ENCODE measurements at places on chromosomes 12 and 14.

DNA sequence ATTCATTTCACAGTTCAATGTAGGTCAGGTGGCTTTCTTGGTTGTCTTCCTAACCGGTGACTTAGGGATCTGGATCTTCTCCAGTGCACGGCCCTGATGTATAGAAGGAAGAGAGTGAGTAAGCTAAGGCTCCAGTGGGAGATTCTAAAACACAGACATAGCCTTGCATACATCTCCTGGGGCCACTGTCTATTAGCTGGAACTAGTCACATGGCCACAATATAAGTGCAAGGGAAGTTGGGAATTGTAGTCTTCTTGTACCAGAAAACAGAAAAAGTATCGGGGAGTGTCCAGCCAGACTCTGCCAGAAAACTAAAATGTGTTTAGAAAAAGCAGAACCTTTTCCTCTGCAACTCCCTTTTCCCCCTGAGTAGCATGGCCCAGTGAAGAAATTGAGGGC, 531.6 kb downstream of the VRK1 start:
- DNase-seq, result no peak

- DNase-seq, result no peak
Measured at GRCh38 chr12:93668919-93669418, 8.2 kb upstream of the CRADD start.

GRCh38 chr12:67241482-67241881, 27.7 kb upstream of the CAND1 start:
- DNase-seq, result peak; percentile 11

- DNase-seq, result no peak
Measured at GRCh38 chr12:42958291-42958674, 368.7 kb upstream of the PRICKLE1 start.

DNA sequence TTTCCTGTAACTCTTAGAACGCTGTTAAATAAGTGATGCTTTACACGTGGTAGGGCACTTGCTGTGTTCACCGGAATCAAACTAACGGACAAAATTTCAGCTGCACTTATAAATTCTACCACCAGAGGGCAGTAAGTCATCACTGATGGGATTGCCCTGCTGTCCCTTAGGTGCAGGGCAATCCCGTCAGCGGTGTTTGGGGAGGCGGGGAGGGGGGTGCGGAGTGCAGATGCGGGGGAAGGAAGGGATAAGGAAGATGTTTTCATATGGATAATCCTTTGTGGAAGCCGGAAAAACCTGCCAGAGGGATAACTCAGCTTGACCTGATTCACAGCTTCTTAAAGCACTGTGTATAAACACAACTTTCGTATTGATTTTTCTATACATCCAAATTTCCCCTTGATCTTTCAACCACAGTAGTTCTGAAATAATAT, 21.7 kb upstream of the SLC10A1 start:
- peak; percentile 8 for DNase-seq

DNA sequence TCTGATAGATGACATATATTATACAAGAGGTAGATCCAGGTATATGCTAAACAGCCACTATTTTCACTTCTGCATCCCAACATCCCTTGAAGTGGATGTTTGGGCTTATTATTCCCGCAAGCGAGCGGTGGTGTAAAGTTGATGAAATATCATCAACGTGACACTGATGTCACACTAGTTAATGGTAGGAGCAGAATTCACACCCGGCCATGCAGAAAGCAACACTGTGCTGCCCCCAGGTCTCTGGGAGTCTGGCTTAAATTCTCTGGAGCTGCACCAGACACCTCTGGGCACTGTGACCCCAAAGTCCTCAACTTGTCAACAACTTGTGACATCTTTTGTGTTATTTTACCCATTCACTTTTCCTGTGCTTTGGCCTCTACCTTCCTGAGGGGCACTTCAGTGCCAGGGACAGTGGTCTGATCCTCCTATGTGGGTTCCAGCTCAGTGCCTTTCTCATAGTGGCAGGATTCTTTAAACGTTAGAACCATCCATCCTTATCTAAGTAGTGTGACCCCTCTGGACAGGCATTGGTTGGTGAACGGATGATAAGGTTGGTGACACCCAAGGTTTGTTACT, 952 bp downstream of the DRAM1 start:
- no peak for DNase-seq

DNA sequence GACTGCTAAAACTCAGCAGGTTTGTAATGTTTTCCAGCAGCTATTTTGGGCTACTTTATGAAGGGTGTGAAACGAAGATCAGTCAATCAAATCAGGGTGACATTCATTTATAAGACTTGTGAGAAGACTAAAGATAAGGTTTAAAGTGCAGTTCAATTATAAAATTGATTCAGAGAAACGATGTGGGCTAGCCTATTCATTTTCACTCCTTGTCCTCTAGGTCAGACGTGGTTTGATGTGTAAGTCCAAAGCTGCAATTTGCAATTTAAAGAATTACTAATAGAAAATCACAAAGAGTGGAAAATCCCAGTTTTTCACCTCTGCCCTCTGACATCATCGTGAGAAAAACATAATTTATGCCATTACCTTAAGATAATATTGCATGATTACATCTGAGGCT, 243.5 kb upstream of the NOVA1 start:
- DNase-seq, result no peak

DNA sequence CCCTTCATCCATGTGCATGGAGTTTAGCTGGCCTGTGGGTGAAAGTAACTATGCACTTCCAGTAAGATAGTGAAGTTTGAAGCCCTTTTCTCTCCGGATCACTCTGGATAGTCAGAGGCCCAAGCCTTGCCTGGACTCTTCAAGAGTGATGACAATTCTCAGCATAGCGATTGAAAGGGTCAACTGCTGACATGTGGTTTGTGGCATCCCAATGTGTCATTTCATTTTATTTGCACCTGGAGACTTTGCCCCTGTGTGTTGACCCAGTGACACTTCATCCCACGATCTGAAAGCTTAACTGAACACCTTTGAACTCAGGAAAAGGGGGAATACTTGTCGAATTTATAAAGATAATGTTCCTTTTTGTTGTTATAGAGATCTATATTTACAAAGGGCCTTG, 711.9 kb upstream of the TMEM132C start:
- DNase-seq, result no peak

DNA sequence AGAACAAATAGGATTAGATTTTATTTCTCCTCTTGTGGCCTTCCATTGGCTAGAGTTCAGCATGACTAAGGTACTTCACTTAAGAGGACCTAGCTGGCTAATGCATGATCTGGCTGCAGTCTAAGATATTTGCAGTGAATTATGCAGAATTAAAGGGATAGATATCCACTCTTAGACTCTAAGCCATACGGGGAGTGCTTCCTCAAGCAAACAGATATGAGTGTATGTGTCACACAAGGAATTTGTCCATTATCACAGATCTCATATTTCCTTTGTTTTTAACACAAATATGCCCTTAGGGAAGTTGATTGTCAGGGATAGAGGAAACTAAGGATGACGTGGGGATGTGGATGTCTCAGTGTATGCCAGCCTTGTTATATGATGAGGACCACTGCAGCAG, 88.1 kb upstream of the DHRS4 start:
- no peak for DNase-seq

GRCh38 chr12:3130057-3130830, 53.1 kb downstream of the TSPAN9 start:
- DNase-seq, result no peak

- no peak for DNase-seq
Measured at GRCh38 chr12:42442888-42443287, 116.9 kb downstream of the PPHLN1 start.

DNA sequence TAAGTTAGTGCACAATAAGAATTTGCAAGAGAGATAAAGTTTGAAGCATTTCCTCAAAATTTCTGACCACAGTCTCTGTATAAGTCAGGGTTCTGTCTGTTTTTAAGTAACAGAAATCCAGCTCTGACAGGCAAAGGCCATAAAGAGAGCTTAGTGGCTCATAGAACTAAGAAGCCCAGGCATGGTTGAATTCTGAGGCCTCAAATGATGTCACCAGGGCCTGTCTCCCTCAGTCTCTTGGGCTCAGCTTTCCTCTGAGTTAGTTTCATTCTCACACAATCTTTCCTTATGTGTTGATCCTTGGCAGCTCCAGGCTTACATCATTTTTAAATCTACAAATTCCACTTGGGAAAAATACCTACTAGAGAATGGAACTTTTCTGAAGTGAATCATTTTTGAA, 173.4 kb upstream of the ATP2B1 start:
- no peak for DNase-seq

GRCh38 chr14:50308363-50308915, 3.6 kb downstream of the L2HGDH start:
- no peak for DNase-seq

DNA sequence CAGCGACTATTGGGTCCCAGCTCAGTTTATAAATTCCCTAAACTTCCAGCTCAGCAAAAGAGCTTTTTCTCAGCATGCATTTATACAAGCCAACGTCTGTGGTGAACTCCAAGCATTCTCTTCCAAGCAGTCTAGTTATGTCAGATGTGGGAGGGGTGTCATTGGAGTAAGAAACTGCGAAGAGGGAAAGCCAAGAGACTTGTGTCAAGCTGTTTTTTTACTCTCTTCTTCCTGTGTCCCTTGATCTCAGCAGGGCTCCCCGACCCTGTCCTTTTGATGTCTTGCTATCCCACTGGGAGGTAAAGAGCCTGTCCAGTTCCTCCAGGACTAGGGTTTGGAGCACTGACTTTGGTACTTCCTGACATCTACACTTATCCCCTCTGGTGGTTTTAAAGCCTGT, 69.0 kb downstream of the PPM1H start:
- DNase-seq, result no peak

DNA sequence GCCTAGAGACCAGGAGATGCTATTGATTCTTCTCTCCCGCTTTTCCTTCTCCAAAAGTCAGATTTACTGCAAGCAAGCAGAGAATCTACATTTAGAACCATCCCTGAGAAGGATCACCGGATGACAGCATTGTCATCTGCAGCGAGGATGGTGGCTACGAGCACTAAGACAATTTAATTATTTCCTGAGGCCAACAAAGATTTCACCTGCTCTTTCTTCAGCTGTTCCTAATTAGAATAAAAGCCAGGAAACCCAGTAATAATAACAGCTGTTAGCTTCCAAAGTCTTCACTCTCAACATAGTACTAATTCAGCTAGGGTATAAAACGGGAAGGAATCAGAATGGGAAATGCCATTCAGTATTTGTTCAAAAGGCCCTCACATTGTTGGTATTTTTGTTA, 53.3 kb downstream of the TMTC1 start:
- DNase-seq, result no peak

- no peak for DNase-seq
Measured at GRCh38 chr12:105445649-105446048, 115.2 kb downstream of the C12orf75 start.

DNA sequence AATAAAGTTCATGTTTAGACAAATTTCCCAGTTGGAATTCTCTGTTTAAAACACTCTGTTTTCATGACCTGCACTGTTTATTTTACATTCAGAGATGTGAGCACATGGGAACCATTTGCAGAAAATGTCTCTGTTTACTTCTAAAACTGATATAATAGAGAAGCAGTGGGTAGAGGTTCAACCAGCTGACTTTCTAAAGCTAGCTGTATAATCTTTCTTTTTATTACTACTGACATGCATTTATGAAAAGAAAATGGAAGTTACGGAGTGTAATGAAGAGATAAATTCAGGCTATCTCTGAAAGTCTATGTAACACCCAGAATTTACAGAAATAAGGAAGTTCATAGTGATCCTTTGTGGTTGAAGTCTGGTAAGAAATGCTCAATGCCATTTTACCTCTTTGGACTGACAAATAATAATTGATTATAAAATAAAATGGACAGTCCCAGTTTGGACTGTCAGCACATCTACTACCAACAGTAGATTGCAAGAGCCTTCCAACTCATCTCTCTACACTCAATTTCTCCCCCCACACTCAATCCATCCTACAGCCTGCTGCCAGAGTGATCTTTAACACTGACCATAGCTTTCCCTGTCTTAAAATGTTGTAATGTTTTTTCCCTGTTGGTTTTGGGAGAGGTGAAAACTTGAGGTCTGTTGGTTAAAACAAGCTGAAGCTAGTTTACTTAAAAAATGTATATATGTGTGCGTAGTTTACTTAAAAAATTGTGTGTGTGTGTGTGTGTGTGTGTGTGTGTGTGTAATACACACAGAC, 137.4 kb downstream of the AEBP2 start:
- DNase-seq, result no peak

GRCh38 chr14:69288011-69288771, 28.2 kb downstream of the GALNT16 start:
- no peak for DNase-seq

- DNase-seq, result no peak
Measured at GRCh38 chr12:65494537-65494936, 216.1 kb downstream of the MSRB3 start.

DNA sequence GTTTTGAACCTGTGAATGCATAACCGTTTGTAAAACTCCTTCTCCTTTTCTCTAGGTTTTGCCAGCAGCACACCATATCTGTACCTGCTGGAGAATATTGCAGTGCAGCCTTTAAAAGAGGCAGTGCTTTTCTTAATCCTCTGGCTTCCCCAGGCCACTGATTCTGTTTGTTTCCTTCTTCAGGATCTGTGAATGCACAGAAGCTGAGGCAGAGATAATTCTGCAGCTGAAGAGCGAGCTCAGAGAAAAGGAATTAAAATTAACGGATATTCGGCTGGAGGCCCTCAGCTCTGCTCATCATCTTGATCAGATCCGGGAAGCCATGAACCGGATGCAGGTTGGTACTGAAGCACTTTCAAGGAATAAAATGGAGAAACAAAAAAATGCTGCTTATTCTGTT, 348.7 kb downstream of the NAV3 start:
- DNase-seq, result no peak

DNA sequence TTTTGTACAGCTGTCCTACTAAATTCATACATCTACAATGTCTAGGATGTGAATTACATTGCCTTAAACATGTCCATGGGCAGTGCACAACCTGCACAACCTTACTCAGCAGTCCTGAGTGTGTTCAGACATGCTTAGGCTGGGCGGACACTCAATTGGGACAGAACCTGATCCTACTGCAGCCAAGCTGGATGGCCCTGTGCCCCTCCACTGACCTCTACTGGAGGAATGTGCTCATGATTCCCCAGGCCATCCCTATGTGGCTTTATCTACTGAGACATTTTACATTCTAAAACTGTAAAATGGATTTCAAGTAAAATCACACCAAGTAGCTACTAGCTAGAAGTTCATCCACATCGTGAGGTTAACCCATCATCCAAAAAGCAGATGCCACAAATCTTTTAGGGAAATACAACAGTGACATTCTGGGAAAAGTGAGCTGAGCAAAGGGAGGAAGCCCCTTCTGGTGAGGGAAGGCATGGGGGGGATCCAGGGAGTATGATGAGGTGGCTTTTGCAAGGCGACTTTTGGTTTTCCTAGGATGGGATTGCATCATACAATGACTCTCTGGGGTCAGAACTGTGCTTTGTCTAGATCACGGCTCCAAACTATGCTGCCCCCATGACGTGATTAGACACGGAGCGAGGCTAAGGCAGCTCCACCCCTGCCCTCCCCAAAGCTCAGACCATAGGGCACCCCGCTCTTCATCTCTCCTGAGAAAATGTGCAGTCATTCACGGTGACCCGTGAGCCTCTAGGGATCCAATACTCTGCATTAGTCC, 911.7 kb upstream of the TMEM132C start:
- no peak for DNase-seq

Data from amniotic stem cell (primary cell).